ENCODE measurements at places on chromosomes 2 and 18. TPM values are rescaled to one million over a fixed set of nuclear protein-coding genes. Genes with fewer than 3 reads are reported as not detected.

DNA sequence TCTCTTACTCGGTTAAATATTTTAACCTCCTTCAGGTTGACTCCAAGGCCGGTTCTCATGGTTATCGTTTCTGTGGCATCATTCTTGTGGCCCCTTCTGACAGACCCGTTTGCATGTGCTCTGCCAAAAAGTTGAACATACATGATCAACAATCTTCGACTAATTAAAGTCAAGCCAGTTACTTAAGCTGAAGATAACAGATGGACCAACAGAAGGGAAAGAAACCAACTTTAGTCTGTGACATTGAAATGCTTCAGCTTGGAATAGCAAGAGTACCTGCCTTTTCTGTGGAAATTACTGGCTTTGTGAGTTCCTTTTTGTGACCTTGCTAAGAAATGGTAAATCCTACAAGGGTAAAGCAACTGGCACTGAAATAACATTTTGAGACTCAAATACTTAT is 1429.1 kb downstream of the LRP1B start:
- no peak for DNase-seq

CROCC2 gene
- total RNA-seq: not detected

GRCh38 chr2:64637000-64637635 is 16.6 kb downstream of the SERTAD2 start:
- DNase-seq: no peak

CYP26B1 gene
- total RNA-seq: 4.4 TPM

DNA sequence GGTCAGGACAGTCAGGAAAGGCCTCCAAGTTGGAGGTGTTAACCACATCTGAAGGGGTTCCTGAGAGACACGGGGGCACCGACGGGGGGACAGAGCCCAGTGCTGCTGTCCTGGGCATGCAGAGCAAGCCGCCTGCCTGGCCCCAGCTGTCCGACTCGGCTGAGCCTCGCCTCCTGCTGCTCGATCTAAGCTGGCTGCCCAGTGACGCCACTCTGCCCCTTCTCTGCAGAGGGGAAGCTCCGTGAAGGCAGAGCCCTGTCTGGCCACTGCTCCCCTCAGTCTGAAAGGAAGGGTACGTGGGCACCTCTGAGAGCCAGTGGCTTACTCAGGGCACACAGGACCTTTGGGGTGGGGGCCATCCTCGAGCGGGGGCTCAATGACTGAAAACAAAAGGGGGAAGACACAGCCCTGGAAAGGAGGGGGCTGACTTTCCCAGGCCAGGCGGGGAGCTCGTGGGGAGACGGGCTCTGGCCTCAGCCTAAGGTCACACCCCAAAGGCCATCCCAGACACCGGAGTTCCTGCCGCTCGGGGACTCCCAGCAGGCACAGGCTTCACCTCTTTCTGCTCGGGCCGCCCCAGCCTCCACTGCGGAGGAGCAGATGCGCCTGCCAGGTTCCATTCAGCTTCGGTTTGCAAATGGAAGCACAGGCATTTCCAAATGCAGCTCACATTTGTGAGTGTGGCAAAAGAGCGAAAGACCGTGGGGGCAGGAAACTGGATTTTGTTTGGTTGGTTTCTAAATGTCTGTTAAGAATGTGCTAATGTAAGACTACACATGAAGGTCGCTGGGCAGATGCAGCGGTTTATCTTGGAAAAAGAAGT is 136.9 kb downstream of the HDAC4 start:
- DNase-seq: no peak

PRLH gene
- total RNA-seq: not detected

IL1A gene
- total RNA-seq: not detected

- no peak for DNase-seq
Observed at GRCh38 chr2:154532763-154533162, 165.7 kb upstream of the KCNJ3 start.

REG1B gene
- not detected for total RNA-seq

- DNase-seq: no peak
Observed at GRCh38 chr2:222102575-222103349, 196.0 kb downstream of the PAX3 start.

GRCh38 chr2:43980902-43981301 is 14.9 kb downstream of the LRPPRC start:
- no peak for DNase-seq

POTEI gene
- total RNA-seq: not detected

DNA sequence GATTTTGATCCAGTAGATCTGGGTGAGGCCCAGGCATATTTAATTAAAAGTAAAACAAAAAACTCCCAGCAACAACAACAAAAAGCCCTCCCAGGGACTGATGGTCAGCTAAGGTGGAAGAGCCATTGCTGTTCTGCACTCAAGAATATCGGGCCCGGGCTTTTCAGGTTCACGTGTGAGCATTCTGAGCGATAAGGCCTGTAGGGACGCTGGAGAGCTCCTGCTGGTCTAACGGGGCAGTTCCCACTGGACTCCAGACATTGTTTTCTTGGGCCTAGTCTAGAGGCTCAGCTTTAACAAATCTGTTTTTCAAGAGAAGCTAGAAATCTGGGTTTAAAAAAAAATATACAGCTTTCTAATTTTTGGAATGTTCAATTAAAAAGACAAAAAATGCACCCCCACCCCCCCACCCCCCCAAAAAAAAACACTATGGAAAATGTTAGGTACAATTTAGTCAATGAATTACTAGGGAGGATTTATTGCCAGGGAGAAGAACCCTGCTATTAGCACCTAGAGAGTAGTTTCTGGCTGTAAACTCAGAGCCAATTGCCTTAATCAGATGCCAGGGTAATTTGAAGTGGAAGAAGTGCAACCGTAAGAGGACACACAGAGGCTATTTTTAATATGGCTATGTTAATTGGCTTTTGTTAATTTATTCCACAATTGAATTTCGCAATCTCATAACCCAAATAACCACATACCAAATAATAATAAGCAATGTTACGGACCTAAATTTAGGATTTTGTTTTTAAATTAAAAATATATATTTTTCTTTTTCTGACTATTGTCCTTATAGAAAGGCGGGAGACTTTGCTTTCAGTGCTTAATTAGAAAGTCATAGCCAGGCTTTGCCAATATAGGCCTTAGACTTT is 78.9 kb downstream of the MAP4K4 start:
- no peak for DNase-seq

GRCh38 chr18:10029711-10030110 is 115.9 kb downstream of the VAPA start:
- DNase-seq: no peak
